ENCODE measurements at places on chromosomes 13 and 19. TPM values are rescaled to one million over a fixed set of nuclear protein-coding genes. Genes with fewer than 3 reads are reported as not detected.

The ZNF296 gene
- 0.32 TPM for total RNA-seq

The PRR12 gene
- 2.7 TPM for total RNA-seq

The NUMBL gene
- 72.5 TPM for total RNA-seq

The PRSS57 gene
- not detected for total RNA-seq

The ZNF808 gene
- 26.4 TPM for total RNA-seq

The SPTBN4 gene
- total RNA-seq, result 0.97 TPM

The KLK1 gene
- total RNA-seq, result not detected

The UBE2L5 gene
- total RNA-seq, result 0.09 TPM

The PRR36 gene
- total RNA-seq, result 0.09 TPM

The SYCN gene
- total RNA-seq, result not detected
